PC-3 (cell line): ENCODE measurements at places on chromosomes 1 and 21. TPM values are rescaled to one million over a fixed set of nuclear protein-coding genes. Genes with fewer than 3 reads are reported as not detected.

FCAMR gene
- total RNA-seq = not detected in 2 replicates

SPRR2F gene
- not detected in 2 replicates for total RNA-seq

AMY2A gene
- total RNA-seq = not detected in 2 replicates

SPAG17 gene
- total RNA-seq = not detected in 2 replicates

NHLH2 gene
- not detected in 2 replicates for total RNA-seq

LCE3E gene
- not detected in 2 replicates for total RNA-seq

GRCh38 chr21:31278511-31279130, 65.4 kb downstream of the TIAM1 start:
- DNase-seq = no peak

GRCh38 chr1:44723496-44724295, 7.3 kb downstream of the RNU5D-1 start:
- DNase-seq = no peak

GRCh38 chr1:207896547-207896946, 14.4 kb downstream of the CD34 start:
- DNase-seq = no peak

DNA sequence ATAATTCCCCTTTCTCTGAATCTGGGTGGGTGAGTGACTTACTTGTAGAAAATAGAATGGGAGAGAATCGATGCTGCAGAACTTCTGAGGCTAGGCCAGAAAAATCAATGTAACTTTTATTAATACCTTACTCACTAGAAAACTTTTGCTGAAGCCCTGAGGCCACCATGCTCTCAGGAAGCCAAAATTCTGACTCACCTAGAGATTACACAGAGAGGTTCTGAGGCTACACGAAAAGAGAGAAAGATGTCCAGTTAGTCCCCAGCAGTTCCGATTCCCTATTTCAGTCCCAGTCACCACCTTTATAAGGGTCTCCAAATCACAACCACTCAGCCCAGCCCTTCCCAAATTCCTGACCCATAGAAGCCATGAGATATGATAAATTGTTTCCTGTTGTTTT, 135.2 kb downstream of the NTPCR start:
- peak; percentile 96 for DNase-seq

DNA sequence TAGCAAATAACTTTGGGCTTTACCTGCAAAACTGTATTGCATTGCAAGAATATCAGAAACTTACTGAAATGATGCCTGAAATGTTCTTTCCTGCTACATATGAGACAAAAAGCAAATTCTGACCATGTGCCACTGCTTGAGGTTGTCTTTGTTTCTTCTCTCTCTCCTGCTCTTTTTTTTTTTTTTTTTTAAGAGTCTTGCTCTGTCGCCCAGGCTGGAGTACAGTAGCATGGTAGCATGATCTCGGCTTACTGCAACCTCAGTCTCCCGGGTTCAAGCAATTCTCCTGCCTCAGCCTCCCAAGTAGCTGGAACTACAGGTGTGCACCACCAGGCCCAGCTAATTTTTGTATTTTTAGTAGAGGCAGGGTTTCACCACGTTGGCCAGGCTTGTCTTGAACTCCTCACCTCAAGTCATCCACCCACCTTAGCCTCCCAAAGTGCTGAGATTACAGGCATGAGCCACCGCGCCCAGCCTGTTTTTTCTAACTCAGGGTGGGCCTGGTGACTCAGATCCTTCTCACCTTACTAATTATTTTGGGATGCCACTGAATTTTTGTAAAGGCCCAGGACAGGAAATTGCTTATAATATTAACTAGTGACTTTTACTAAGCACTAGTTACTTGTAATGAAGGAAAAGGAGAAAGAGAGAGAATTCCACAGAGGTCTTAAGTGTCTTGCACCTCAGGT, 35.9 kb downstream of the DNASE2B start:
- DNase-seq = peak; percentile 25

- DNase-seq = no peak
These were observed 331.9 kb downstream of the AJAP1 start for GRCh38 chr1:4986306-4986705.

GRCh38 chr1:178898401-178898800, 27.5 kb upstream of the ANGPTL1 start:
- DNase-seq = no peak
